SIG-M5 (cell line): ENCODE measurements at places on chromosomes 3 and 15.

GRCh38 chr3:132394320-132394719 lies 23.0 kb upstream of the DNAJC13 start:
- DNase-seq: no peak

DNA sequence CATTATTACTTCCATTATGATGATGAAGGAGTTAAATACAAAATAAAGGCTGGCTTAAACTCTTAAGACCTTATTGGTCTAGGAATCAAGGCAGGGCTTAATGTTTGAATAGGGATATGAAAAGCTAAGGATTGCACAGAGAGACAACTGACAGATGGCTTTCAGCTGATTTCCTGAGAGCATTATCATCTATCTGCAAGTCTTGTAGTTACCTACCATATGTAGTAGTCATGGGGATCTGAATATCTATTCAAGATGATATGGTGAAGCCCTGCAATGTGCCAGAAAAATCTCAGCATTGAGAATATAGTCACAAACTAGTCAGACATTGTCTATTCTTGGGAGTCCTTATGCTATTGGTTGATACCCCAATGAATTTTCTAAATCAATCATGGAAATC lies 47.5 kb upstream of the CHMP2B start:
- DNase-seq: no peak

- no peak for DNase-seq
Measured at GRCh38 chr3:105915524-105915923, 46.7 kb upstream of the CBLB start.

GRCh38 chr3:128297401-128298138 lies 144.3 kb downstream of the EEFSEC start:
- DNase-seq: no peak

DNA sequence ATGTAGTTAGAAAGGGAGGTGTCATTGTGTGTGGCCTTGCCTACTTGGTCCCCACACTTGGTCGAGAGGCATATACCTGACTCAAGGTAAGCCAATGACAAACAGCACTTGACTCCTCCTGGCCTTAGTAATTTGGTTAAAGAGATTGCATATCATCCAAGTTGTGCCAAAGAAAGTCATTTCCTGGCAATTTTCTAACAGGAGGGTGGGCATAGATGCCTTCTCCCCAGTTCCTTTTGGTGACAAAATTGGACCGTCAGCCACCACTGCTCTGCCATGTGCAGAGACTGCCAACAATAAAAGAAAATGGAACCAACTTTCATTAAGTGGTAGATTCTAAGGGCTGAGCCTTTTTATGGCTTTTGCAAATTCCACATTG lies 7.9 kb upstream of the LEKR1 start:
- no peak for DNase-seq

DNA sequence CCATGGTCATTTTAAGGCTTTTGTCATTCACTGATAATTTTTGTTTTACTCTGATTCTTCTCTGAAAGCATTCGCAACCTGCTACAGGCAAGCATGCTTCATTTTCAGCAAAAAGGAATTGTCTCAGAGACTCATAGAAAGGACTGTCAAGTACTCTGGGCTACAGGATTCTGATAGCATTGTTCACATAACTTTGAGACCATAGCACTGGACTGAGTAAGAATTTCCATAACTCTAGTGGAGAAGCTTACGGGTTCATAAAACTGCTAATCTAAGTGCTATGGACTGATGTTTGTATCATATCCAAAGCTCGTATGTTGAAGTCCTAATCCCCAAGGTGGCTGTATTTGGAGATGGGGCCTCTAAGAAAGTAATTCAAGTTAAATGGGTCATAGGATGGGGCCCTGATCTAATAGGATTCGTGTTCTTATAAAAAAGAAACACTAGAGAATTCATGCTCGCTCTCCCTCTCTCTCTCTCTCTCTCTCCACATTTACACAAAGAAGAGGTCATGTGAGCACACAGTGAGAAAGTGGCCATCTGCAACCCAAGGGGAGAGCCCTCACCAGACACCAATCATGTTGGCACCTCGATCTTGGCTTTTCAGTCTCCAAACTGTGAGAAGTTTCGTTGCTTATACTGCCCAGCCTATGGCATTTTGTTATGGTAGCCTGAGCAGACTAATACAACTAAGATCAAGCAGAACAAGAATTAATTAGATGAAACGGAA lies 60.4 kb downstream of the CRYGS start:
- no peak for DNase-seq

- DNase-seq: no peak
Measured at GRCh38 chr3:55416331-55416821, 70.7 kb downstream of the WNT5A start.

DNA sequence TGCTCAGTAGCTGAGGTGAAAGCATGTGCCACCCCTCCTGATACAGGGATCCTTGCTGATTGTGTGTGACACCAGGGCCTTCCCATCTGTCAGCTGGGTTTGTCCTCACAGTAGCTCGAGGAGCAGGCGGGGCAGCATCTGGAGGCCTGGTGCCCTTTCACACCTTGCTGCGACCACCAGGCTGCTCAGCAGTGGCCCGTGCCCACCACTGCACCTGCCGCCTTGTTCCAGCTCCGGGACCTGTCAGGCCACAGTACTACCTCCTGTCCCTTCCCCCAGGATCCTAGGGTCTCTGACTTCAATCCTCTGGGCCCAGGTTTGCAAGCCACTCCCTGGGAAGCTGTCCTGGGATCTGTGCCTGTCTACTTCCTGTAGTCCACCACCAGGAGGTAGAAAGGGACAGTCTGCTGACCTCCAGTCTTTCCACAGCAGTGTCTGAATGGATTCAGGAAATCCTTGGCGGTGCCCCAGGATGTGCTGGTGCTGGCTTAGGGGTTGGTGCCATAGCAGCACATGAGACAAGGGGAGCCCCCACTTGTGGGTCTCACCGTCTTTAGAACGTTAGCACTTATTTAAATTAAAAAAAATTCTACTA lies 27.5 kb downstream of the APBA2 start:
- no peak for DNase-seq

DNA sequence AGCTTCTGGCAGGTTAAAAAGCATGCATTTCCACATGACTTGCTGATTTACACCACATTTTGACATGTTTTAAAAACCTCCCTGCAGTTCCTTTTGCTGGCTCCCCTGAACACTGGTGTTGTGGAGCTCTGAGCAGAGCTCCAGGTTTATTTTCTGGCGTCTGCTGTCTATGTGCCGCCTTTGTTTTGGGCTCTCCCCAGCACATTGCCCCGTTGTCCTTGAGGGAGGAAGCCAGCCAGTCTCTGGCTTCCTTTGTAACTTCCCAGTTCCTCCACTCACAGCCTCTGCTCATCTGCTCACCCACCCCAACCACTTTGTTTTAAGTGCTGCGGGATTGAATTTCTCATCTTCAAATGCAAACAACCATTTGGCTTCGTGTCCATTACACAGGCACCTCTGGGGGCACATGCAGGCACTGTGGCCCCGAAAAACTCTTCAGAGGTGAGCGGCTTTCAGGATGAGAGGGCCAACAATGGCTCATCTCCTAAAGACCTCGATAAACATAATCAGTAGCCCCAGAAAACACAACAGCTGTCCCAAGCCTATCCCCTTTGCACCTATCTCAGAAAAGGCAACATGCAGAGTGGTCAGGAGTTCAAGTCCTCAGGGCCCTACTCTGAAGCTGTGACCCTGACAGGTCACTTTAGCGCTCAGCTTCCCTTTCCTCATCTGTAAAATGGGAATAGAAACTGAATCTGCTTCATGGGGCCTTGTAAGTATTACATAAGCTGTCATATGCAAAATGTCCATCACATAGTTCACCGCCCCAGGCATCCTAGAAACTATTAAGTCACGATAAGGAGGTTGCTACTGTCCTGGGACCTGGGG lies 1.3 kb upstream of the MEF2A start:
- DNase-seq: no peak

- no peak for DNase-seq
Measured at GRCh38 chr3:71725271-71725991, at the start of gene EIF4E3. Gene EIF4E3, minus strand, starts transcription at chr3:71725402. Its CDS starts 35 bp downstream, at chr3:71725367.

- no peak for DNase-seq
Measured at GRCh38 chr15:88890495-88890894, 4.8 kb downstream of the HAPLN3 start.

- no peak for DNase-seq
Measured at GRCh38 chr3:16841904-16842271, 42.9 kb upstream of the PLCL2 start.

GRCh38 chr15:74391582-74392450 lies 24.4 kb upstream of the CYP11A1 start:
- DNase-seq: no peak
